ENCODE measurements at places on chromosomes 12 and 14.

DNA sequence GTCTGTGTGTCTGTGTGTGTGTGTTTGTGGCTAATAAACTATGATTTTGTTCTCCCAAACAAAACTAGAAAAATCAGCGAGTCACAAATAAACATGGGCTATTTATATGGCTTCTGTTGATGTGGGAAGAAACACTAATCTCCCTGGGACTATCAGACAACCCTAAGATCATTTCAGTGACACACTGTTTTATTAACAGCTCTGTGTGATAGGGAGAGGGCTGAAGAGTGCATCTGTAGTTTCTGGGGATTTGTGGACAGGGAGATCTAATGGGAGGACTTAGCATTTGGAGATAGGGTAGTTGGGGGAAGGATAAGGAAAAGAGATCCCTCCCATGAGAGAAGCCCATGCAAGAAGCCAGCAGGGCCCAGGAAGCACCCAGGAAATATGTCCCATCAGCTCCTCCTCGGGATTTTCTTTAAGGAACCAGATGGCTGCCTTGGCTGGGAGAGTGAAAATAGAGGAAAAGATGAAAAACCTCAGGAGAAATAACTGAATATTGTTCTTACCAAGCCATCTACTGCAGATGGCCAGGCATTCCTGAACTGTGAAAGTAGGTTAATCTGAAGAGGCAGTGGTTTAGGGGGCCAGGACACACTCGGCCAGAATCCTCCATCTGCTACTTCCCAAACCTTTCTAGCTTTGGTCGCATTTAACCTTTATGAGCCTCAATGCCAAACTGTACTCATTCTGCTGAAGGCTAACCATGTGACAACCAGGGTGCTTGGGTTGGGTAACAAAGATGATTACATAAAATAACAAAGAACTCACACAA, 253.4 kb downstream of the BTG1 start:
- DNase-seq: no peak

GRCh38 chr14:52356025-52356424, 41.9 kb downstream of the PTGER2 start:
- DNase-seq: no peak

- DNase-seq: no peak
These were observed 121.9 kb upstream of the SLC35F4 start for GRCh38 chr14:57987596-57988300.

DNA sequence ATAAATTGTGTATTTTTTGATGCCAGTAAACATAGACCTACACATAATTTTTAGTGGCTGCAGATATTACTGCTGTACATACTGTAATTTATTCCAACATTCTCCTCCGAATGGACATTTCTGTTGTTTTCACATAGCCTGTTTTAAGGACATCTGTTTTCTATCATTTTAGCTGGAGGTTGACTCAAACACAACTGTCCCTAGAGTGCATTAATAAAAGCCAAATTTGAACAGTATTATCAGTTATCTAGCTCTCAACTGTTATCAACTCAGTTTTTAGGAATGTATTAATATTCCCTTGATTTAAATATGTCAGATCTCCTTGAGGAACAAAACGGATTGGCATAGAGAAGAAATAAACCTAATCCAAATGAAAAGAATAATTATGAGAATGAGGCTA, 17.2 kb upstream of the PIWIL1 start:
- no peak for DNase-seq

DNA sequence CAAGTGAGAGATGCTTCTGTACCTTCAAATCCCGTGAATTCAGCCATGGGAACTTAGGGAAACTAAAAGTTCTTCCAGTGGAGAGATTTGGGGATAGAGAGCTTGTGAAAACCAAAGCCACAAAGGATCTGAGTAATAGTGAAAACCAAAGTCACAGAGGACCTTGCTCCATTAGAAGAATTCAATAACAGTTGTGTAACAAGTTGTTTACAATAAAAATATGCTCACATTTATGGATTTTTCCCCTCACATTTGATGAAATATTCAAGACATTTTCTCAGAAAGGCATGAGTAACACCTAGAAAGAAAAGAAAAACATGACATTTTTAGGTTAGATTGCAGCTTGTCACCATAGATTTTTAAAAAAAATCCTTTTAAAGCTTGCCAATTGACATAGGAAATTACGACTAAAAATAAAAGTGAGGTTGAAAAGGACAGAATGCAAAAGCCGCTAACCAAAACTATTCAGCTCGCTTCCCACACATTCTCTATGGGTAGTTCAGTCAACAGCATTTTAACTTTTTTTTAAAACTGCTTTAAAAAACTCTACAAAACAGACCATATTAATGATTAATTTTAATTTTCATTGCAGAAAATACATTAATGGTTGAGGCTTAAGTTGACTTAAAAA, 113.2 kb downstream of the CAND1 start:
- no peak for DNase-seq

GRCh38 chr14:75979648-75980565, 1.9 kb downstream of the TGFB3 start:
- no peak for DNase-seq
